Cerebellar cortex (tissue), 1 donor: ENCODE measurements at places on chromosomes 7 and 10.
A peak's percentile ranks its signal among the peaks of the same experiment; 100 is the strongest.

DNA sequence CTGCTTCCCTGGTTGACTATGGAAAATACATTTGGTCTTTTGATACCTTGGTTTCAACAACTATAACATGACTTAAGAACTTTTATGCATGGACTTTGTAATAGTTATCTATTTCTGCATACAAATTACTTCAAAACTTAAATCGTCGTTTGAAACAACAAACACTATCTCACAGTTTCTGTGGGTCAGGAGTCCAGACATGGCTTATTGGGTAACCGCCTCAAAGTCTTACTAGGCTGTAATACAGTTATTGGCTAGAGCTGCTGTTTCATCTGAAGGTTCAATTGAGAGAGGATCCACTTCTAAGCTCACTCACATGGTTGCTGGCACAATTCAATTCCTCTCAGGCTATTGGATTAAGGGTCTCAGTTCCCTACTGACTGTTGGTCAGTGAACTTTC is 135.1 kb downstream of the LYZL1 start:
- DNase-seq = no peak

DNA sequence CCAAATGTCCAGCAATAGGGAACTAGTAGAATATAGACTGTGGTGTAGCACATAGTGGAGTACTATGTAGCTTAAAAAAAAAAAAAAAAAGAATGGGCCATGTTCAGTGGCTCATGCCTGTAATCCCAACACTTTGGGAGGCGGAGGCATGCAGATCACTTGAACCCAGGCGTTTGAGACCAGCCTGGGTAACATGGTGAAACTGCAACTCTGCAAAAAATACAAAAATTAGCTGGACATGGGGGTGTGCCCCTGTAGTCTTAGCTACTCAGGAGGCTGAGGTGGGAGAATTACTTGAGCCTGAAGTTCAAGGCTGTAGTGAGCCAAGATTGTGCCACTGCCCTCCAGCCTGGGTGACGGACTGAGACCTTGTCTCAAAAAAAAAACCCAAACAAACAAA is 64.4 kb downstream of the CHN2 start:
- no peak for DNase-seq

GRCh38 chr10:69802424-69803161 is 887 bp downstream of the COL13A1 start:
- DNase-seq = peak; percentile 72

DNA sequence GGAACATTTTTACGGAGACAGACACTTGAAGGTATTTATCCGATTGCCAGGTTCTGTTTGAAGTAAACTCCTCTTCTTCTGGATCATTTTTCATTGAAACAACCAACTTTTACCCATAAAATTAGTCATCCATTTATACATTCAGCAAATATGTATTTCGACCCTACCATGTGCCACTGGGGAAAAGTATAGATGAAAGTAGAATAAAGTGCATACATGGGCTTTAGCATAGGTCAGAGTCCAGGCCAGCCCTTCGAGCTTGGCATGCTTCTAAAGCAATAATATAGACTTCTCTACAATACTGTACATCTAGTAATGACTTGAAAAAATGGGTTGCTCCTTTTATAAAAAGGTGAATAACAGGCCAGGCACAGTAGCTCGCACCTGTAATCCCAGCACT is 10.1 kb downstream of the SLC25A16 start:
- DNase-seq = no peak

DNA sequence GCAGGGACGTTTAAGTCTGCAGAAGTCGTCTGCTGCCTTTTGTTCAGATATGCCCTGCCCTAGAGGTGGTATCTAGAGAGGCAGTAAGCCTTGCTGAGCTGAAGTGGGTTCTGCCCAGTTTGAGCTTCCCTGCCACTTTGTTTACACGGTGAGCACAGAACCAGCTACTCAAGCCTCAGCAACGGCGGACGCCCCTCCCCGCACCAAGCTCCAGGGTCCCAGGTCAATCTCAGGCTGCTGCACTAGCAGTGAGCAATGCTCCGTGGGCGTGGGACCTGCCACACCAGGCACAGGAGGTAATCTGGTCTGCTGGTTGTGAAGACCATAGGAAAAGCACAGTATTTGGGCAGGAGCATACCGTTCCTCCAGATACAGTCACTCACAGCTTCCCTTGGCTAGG is 148.1 kb upstream of the LAMB4 start:
- no peak for DNase-seq

DNA sequence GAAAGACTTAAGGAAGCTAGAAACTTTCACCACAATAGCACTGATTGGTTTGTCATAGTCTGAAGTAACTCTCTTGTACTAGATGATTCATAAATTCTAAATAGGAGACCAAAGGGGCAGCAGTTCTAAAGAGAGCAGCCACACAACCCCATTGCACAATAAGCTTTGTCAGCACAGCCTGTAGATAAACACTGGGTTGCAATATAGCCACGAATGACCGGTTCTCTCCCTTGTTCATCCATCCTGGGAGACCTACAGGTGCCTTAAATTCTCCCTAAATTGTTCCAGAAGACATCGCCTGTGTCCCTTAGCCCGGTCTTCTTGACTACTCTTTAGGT is 167.0 kb downstream of the SNX13 start:
- no peak for DNase-seq

DNA sequence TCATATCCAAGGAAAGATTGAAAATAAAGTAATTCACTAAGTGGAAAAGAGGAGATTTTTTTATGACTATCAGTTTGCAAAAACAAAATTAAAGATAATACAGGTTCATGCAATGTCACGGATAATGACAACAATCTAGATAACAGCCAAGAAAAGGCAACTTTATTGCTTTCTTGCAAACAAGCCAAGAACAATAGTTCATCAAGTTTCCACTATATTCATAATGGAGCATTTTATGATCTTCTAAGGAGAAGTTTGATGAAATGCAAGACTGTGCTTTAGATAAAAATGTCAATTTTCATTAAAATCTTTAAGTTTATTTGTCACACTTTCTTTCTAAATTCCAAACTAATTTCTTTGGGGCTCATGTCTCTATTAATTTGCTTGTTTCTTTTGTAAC is 53.9 kb upstream of the NRP1 start:
- DNase-seq = no peak

DNA sequence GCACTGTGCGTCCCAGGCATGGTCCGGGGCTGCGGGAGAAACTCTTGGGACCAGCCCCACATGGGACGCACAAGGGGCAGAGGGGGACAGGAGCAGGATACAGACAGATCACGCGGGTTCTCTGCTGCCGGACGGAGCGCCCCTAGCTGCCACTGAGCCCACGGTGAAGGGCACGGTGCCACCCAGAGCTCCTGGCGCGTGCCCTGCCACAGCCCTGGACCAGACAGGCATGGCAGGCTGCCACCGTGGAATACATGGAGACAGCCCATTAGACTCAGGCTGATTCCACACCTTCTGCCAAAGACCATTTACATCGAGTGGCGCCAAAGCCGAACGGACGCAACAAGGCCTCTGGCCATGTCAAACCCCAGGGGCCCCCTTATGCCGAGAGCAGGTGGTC is 90.4 kb downstream of the MAD1L1 start:
- peak; percentile 46 for DNase-seq

DNA sequence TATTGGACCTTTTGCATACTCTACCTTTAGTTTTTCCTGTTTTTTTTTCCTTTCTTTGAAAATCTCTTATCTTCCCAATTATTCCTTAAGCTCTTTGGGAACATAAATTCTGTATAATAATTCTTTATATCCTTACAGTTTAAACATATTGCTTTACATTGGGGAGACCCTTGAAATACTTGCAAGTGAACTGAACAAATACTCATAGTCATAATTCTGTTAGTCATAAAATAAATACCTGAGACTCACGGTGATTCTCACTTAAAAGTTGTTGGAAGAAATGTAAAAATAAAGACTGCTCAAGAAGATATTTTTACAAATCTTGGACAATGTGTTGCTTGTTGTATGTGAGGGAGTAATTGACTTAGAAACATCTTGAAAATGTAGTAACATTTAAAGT is 515.2 kb upstream of the POT1 start:
- no peak for DNase-seq
